ENCODE measurements at places on chromosomes 5 and 9. TPM values are rescaled to one million over a fixed set of nuclear protein-coding genes. Genes with fewer than 3 reads are reported as not detected.

GRCh38 chr5:91079037-91079436 lies 304.1 kb downstream of the ARRDC3 start:
- no peaks in the 10 kb centered on the region for H3K4me1 ChIP-seq
- H3K36me3 ChIP-seq, result no peaks in the 10 kb centered on the region
- H3K27ac ChIP-seq, result no peak overlapping the region
- H3K27me3 ChIP-seq, result peaks cover 13% of the 10 kb centered on the region
- H3K4me3 ChIP-seq, result no peak overlapping the region

MRPL36 gene
- total RNA-seq, result 62.0 TPM

GRCh38 chr9:27073841-27074728 lies 34.9 kb upstream of the TEK start:
- no peak for DNase-seq
- H3K27ac ChIP-seq, result no peak overlapping the region
- no peaks in the 10 kb centered on the region for H3K4me1 ChIP-seq
- H3K4me3 ChIP-seq, result no peak overlapping the region
- H3K36me3 ChIP-seq, result peaks cover 2% of the 10 kb centered on the region
- H3K27me3 ChIP-seq, result no peaks in the 10 kb centered on the region

- no peak for DNase-seq
- no peaks in the 10 kb centered on the region for H3K36me3 ChIP-seq
- H3K4me1 ChIP-seq, result no peaks in the 10 kb centered on the region
- no peak overlapping the region for H3K27ac ChIP-seq
- no peaks in the 10 kb centered on the region for H3K27me3 ChIP-seq
- H3K4me3 ChIP-seq, result no peak overlapping the region
These were observed 347.7 kb downstream of the CHSY3 start for GRCh38 chr5:130251931-130252330.

All from activated CD8-positive, alpha-beta memory T cell treated with anti-CD3 and anti-CD28 coated beads, Interleukin-2, amount 10 ng/mL, durations not matched to agents 7 days and 5 days (primary cell).